ENCODE measurements at places on chromosomes 7 and 10. TPM values are rescaled to one million over a fixed set of nuclear protein-coding genes. Genes with fewer than 3 reads are reported as not detected.

HTRA1 gene
- 121 TPM for total RNA-seq

CCDC136 gene
- 0.43 TPM for total RNA-seq

TMEM176B gene
- total RNA-seq = not detected

PANK1 gene
- 9.4 TPM for total RNA-seq

PON3 gene
- total RNA-seq = 0.96 TPM

BAIAP2L1 gene
- 25.6 TPM for total RNA-seq

LIPK gene
- 0.48 TPM for total RNA-seq

OPN4 gene
- not detected for total RNA-seq

Measured in tracheal epithelial cell (primary cell).